Left ventricle myocardium inferior (tissue), 1 donor: ENCODE measurements at places on chromosomes 7 and 10. TPM values are rescaled to one million over a fixed set of nuclear protein-coding genes. Genes with fewer than 3 reads are reported as not detected.

- no peak for DNase-seq
Observed at GRCh38 chr7:133477791-133478190, 224.9 kb downstream of the EXOC4 start.

GRCh38 chr7:14207138-14207537 lies 217.7 kb upstream of the ETV1 start:
- DNase-seq, result no peak

- no peak for DNase-seq
Observed at GRCh38 chr10:3651969-3652653, 132.9 kb downstream of the KLF6 start.

- no peak for DNase-seq
Observed at GRCh38 chr10:54234832-54235231, 566.2 kb downstream of the PCDH15 start.

DNA sequence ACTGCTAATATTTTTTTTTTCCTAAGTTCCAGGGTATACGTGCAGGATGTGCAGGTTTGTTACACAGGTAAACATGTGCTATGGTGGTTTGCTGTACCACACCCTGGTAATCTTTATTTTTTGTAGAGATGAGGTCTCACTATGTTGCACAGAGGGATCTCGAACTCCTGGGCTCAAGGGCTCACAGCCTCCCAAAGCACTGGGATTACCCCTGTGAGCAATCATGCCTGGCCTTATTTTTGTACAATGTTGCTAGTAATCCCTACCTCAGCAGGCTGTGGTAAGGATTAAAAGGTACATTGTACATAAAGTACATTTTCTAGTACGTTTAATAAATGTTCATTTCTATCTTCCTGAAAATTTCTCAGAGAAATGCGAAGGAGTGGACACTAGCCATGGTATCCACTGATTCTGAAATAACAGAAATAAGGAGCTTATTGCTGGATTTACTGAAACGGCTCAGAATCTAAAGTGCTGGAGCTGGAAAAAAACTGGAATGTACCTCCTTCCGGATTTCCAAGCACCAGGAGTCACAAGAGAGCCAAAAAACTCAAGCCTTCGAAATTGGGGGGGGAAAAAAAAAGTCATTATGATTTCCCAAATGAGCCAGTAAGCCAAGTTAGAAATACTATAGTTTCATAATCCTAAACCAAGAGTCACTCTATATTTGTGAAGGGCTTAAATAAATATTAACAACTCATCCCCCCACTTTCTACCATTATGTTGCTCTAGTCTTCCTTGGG lies 69.6 kb downstream of the NT5C2 start:
- no peak for DNase-seq

DNA sequence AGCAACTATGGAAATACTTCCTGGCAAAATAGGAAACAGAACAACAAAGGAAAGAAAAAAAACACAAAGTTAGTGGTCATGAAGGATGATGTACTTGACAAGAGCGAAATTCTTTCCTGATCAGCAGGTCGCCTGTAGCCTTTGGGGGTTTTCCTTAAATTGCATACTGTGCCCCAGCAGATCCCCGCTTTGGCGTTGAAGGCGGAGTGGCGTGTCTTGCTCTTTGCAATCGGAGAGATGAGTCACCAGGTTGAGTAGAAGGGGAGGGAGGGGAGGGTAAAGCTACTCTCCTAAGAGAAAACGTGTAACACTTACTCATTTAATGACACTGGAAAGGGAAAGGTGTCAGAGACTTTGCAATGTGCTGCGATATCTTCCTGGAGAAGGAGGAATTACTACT lies 587.2 kb downstream of the SORCS1 start:
- no peak for DNase-seq

- DNase-seq, result no peak
Observed at GRCh38 chr10:81019029-81019890, 481.6 kb downstream of the SH2D4B start.

Gene PRF1
- 2.6 TPM for total RNA-seq

GRCh38 chr7:68785036-68785435 lies 813.2 kb upstream of the AUTS2 start:
- no peak for DNase-seq

DNA sequence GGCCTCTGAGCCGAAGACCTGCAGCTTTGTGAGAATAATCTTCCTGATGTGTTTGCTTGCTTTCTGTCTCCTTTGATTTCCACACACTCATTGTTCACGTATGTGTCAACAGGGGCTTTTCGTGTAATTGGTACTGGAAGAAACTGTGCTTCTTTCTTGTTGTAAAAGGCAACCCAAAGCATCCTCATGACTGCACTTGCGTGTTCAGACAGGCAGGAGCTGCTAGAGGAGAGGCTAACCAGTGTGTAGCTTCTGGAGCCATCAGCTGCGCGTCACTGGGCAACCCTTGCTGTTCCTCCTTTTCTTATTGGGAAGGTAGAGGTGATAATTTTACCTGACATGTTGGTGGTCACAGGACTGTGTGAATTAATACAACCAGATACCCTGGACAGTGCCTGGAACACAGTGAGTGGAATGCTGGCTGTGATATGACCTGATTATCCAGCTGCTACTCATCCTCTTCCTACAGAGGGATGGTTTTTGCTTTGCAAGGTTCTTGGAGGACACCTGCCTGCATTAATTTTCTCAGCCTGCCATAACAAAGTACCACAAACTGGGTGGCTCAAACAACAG lies 213.0 kb downstream of the ABCA13 start:
- DNase-seq, result no peak

GRCh38 chr10:7561985-7562384 lies 104.8 kb downstream of the ITIH5 start:
- DNase-seq, result no peak
